ENCODE measurements at places on chromosomes 2 and 18.

DNA sequence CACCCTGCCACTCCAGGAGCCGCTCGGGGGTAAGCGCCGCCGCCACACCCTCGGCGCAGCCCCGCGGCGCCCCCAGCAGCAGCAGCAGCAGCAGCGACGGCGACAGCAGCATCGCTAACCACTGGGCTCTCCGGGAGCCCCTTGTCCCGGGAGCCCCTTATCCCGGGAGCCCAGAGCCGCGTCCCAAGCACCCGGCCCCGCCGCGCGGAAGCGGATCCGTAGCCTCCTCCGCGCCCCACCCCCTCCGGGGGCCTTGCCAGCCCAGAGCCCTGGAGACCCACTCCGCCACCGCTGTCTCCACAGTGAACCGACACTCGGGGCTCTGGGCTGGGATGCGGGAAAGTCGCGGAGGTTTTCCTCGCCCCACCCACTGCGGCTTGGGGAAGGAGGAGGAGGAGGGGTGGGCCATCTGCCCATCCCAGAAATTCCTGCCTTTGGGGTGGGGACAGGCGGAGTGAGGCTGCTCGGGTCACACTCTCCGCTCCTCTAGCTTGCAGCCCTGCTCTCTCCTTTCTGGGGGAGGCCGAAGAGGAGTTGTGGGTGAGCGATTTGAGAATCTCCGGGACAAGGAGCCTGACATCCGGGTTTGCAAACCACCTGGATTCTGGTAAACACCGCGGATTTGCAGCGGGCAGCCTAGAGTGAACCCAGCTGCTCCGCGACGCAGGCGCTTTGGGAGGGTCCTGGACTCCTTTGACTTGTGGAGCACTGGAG, at the start of gene PLA2R1:
Gene PLA2R1 (minus strand): TSS at position 324 of the 714 bp plus-strand sequence. CDS start 212 bp downstream, at position 112.
- DNase-seq, result peak; percentile 58

DNA sequence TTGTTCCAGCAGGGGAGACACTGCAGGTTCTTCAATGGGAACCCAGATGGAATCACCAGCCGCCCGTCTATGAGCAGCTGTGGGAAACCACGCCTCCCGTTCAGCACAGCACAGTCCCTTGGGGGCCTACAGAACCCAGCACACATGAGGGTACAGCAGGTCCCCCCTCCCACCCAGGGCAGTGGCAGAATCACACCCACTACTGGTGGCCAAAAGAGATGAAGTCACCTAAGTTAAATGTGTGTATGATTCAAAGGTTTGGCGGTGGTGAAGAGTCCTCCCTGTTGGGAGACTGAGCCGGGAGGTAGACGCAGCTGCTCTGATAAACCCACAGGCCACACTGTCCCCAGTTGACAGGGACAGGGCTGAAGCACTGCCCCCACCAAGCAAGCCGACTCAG, 44.3 kb downstream of the L3MBTL4 start:
- no peak for DNase-seq

- no peak for DNase-seq
Measured at GRCh38 chr2:237404413-237404812, 9.6 kb downstream of the COL6A3 start.

DNA sequence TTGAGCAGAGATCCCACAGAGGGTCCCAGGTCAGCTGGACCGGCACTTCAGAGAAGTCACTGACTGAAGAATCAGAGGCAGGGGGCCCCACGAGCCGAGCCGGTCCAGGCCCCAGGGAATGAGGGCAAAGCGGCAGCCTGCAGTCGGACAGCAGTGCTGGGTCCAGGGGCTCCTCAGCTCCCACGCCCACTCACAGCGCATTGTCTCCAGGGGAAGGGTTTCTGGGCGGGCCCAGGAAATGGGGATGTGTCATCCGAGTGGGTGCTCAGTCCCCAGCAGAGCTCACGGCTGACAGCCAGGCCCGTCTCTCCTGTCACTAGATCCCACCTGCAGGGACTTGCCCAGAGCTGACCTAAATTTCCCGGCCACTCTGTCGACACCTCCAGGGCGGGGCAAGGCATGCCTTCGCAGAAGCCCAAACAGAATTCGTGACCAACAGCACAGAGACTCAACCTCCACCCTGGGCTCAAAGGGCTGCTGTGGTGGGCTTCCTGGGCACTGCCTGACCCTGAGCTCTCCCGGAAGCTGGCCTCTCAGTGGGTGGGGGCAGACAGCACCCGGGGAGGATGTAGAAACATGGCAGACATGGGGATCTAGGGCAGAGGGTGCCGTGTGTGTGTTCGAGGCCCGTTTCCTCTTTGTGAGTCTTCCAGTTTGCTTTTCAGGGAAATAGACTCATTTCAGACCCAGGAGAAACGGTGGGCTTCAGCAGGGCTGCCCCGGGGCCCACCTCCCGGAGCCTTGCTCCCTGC, 42.1 kb upstream of the TAF1B start:
- DNase-seq, result peak; percentile 46

- DNase-seq, result no peak
Measured at GRCh38 chr2:237503201-237503600, 16.1 kb downstream of the MLPH start.

- no peak for DNase-seq
Measured at GRCh38 chr18:48077291-48077690, 146.8 kb upstream of the SMAD2 start.

DNA sequence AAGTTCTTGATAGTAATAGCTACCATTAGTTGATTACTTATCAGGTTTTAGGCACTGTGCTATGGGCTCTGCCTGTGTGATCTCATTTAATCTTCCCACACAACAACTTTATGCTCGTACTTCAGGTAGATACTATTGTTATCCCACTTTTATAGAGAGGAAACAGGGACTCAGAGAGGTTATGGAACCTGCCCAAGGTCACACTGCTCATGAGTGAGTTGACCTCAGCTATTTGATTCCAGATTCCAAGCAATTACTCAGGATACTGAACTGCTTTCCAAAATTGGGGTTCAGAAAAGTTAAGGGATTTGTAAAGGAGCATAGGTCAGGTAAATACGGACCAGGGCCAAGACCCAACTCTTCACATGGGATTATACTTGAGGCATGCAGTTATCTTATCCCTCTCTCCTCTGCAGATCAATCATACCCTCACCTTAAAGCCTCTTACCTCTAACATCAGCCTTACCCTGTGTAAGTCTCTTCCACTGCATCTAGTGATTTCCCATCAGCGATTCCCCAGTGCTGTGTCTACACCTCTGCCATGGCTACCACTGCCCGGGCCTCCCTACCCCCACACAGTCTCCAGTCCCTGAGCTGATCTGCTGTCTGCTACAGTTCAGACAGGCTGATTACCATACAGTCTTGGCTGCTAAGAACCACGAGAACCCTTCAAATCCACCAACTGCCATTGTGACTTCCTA, 74.4 kb downstream of the ANTXR1 start:
- DNase-seq, result no peak

DNA sequence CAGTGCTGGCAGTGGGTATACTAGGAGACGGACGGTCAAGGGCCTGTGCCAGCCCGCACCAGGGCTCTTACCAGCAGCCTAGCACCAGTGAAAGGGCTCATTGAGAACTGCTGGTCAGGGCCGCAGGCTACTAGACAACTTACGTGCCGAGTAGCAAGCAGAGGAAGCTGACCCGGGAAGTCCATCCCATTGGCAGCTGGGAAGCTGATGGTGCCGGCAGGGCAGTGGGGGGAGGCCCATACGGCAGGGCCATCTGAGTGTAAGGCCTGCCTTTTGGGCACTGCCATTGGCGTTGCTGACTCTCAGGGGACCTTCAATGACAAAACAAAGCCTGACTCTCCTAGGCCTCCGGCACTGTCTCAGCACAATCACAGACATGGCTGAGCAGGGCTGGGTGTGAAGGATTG, 20.6 kb downstream of the EFR3B start:
- DNase-seq, result no peak

GRCh38 chr2:61785583-61785982, 68.3 kb downstream of the FAM161A start:
- no peak for DNase-seq

GRCh38 chr2:15724235-15724634, 132.6 kb downstream of the DDX1 start:
- DNase-seq, result no peak

GRCh38 chr18:32905651-32906050, 132.8 kb upstream of the KLHL14 start:
- no peak for DNase-seq

DNA sequence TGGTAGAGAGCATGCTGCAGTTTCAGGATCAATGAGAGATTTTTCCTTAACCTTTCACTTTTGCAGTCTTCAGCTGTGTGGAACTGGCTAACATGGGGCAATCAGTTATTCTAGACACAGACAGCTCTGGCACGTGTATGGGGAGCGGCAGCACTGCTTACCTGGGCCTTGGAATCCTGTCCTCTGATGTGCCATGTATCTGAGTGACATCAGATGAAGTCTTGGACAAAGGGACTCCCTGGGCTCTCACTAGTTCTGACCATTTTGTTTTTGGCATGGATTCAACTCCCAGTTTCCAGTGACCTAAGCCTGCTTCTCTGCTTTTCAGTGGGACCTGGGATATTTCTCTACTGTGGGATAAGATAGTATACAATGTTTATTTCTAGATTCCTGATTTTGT, 54.3 kb downstream of the RNF144A start:
- no peak for DNase-seq

DNA sequence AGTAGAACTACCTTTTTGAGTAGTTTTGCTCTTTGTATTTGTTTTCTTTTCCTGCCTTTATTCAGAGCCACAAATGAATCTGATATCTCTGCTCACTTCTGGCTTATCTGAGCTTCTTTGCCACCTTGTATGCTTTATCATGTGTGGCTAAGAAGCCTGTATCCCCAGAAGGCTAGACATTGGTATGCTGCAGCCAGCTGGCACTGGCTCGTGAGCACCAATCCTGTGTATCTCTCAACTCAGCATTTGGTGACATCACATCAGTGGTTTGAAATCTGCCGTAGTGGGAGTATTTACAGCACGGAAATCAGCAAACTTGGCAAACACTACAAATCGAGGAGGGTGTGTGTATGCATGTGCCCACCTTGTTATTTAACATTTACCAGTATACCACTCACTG, 183.7 kb upstream of the LHCGR start:
- no peak for DNase-seq

DNA sequence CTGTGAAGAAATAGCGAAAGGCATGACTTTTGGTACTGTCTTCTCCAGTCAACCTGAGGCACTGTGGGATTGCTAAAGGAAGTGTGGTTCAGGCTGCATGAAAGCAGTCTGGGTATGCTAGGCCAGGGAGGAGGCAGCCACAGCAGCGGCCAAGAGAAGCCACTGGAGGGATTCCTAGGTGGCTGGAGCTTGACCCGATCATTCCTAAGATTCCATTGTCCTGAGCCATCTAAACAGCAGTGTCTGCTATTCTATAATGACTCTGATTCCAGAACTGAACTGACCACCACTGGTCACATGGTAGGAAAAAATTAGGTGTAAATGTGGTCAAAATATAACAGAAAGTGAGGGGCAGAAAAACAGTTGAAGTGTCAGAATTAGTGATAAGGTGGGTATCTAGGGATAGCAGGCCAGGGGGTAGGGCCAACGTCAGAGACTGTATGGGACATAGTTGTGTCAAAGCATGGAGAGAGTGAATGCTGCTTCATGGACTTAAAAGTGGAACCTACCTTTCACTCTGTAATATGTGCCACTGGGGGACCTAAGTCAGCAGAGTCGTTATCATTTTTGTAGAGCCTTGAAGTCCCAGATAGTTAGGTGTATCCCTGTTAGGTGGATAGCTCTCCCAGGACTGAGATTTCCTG, 204.6 kb downstream of the CTNNA2 start:
- peak; percentile 95 for DNase-seq

DNA sequence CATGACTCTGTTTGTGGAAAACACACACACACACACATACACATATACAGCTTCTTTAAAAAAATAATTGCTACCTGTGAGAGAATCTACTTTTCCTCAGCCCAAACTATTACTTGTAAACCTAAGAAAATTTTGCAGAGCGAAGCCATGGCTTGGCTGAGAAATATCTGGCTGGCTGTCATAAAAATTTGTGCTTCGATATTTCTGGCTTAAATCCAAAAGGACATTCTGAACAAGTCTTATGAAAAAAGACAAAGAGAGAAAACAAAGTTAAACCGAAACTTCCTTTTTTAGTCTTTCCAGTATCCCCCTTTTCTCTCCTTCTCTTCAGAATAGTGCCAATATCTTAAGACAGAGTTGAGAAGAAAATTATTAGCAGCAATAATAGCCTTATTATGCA, 2048.0 kb downstream of the SUCLG1 start:
- DNase-seq, result no peak

DNA sequence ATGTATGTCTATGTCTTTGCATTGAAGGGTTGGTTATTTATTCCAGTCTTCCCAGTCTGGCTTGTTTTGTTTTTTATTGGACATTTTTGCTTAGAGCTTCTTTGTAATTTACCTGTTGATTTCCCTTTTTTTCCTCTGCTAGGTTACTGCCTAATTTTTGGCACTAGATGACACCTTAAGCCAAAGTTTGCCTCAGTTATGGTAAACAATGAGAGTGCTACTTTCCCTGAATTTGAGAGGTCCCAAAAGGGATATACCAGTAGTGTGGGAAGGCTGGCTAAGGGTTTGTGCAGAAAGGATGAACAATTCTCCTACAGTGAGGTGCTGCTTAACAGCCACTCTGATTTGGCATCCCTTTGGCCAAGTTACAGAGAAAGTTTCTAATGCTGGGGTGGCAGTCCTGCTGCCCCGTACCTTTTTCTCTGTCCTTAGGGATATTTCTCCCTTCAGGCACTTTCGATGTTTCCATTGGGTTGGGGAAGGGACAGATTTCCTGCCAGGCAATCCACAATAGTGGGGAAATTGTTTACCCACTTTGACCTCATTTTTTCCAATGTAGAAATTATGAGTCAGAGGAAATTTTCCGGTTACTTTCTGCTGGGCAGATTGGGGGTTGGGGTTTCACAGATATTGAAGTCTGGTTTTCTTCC, 354.9 kb downstream of the PTPRM start:
- DNase-seq, result peak; percentile 77

DNA sequence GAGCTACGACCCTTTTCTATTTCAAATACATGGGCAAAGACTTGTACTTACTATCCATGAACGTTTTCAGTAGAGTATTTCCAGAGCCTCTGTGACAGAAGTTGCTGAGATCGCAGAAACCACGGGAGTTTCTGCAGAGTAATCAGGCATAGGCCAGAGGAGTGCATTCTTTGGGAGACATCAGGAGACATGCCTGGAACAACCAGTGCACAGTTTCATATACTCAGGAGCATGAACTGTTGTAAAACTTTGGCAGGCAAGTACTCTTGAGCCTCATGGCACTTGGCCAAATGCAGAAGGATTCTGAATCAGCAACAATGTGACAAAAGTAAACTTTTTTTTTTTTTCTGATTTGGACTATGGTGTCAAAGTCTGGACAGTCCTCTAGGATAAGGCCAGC, 307.1 kb downstream of the GRB14 start:
- peak; percentile 27 for DNase-seq

Measured in fibroblast of skin of scalp (primary cell).